ENCODE measurements at places on chromosomes 11 and 22.

DNA sequence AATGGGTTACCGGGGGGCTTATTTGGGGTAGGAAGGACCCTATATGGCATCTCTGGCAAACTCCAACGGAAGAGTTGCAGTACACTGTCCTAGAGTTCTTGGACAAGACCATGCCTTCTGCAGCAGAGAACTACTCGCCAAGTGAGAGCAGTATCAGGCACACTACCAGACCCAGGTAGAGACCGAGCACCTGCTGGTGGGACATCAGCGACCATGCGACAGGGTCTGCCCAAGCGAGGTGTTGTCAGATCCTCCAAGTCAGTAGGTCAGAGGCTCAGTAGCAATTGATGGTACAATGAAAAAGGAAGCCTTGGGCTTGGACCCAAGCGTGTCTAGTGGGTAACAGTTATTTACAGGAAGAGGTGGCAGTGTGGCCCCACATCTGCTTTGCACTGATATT lies 3.1 kb upstream of the CHKB start:
- no peak for DNase-seq

DNA sequence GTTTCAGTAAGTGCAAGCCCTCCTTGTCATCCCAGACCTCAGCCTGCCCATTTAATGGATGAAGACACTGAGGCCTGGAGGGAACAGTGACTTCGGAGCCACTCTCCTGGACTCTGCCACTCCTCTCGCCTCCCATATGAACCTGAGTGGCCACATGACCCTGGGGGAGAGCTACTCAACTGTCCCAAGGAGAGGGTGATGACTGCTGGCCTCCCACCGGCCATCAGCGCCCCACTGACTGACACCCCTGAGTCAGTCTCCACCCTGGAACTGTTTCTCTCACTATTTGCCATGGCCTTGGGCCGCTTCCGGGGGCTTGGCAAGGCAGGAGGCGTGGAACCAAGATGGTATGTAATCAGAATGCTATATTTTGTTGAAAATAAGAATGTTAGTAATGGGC lies 17.1 kb downstream of the LRP5 start:
- DNase-seq, result no peak

DNA sequence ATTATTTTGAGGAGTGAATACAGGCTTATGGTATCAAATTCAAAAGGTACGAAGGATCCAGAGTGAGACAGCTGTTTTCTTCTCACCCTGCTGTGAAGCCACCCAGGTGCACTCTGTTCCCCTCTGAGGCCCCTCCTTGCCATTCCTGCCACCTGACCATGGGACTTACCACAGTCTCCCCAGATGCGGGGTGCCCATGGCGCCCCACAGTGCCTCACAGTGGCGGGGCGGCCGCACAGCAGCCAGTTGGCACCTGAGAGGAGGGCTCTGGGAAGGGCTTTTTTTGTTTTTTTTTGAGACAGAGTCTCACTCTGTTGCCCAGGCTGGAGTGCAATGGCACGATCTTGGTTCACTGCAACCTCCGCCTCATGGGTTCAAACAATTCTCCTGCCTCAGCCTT lies 151.7 kb downstream of the CEP164 start:
- no peak for DNase-seq

- DNase-seq, result no peak
Observed at GRCh38 chr22:49464037-49464436, 363.6 kb downstream of the BRD1 start.

GRCh38 chr11:123507043-123507442 lies 77.0 kb downstream of the GRAMD1B start:
- DNase-seq, result no peak

DNA sequence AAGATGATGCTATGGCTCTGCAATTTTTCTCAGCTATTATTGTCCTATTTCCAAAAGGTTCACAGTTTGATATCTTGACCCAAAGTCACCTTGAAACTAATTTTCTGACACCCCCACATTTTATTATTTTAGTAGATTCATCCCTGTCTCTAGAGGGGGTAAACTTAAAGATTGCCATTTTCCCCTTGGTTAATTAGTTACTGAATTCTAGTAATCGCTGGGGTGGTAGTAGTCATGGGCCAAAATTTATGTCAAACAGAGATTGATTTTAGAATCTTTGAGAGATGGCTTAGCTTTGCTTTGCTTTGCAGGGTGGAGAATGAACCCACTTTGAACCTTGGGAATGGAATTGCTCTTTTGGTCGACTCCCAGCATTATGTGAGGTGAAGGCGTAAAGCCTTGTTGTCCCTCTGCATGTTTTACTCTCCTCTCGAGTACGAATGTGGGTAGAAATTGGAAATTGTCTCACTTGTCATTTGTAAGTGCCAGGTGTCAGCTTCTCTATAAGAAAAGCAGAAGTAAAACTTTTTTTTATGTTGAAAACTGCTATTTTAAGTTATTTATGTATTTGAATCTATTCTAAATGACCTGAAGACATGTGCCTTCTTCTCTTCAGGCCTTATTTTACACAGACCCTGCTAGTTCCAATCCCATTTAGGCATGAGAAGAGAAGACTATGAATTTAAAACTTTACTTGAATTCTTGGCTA lies 42.4 kb upstream of the RCE1 start:
- DNase-seq, result no peak

- DNase-seq, result no peak
Observed at GRCh38 chr22:21606775-21607174, 23.0 kb downstream of the YDJC start.

- DNase-seq, result no peak
Observed at GRCh38 chr11:60263402-60263801, 17.1 kb upstream of the MS4A4A start.

DNA sequence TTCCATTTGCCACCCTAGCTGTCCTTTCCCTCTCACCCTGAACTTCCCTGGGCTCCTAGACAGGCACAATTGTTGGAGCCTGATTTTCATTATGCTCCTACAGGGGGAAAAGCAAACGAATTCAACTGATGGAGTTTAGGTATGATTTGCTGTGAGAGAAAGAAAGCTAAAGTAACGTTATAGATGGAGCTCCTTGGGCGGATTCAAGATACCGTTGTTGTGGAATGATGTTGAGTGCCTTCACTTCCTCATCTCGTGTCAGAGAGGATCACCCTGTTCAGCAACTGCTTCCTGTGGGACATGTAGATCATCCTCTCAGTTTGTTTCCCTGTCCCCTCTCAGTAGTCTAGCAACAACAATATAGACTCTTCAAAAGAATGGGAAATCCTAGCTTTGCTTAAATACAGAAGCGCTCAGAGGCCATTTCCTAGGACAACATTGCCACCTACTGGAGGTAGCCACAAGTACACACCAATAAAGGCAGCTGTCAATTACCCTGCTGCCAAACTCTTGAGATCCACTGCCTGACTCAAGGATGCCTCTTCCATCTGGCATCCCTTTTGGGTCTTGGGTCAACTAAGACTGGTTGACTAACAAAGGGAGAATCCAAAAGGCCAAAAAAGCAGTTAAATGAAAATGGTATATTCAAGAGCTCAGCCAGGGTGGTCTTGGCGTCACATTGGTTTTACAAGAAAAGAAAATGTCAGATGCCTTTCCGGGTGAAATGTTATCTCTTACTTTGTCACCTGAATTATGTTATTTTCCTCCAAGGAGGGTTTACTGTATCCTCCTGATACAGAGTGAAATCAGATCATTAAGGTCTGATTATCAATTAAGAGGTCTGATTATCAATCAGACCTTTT lies 13.5 kb upstream of the DTX4 start:
- DNase-seq, result no peak

- DNase-seq, result no peak
Observed at GRCh38 chr11:115276799-115277198, 227.4 kb downstream of the CADM1 start.

- DNase-seq, result no peak
Observed at GRCh38 chr11:45872651-45873356, 12.6 kb upstream of the MAPK8IP1 start.

Measured in stimulated activated CD8-positive, alpha-beta memory T cell treated with anti-CD3 and anti-CD28 coated beads, Interleukin-4, amount 100 ng/mL, for 1 hour (primary cell).